GM12865 (cell line): ENCODE measurements at places on chromosomes 7 and 10.

DNA sequence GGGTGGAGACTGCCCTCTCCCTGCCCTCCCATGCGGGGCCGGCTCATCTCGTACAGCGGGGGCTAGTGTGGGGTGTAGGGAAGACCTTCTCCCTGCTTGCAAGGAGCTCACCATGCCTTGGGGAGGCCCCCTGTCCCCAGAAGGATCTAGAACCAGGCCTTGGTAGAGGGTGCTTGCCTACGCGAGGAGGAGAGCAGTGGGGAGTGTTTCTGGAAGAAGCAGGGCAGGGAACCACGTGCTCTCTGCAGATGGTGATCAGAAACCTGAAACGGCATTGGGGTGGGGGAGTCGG is 2.7 kb downstream of the MAFK start:
- DNase-seq = no peak

DNA sequence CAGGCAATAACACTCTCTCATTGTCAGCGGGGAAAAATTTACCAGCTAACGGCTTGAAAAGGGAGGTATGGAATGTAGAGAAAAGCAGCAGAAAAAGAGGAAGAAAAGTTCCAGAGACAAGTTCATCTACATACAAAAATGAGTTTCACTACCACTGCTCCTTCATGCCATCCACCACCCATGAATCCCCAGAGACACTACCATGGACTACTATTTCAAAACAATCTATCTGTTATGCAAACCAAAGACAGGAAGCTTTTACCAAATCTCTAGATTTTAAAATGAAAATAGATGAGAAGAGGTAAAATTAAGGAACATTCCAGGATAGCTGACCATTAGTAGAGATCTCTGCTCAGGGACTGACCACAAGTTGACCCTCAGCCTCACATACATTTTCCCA is 189.0 kb upstream of the GRM3 start:
- no peak for DNase-seq

GRCh38 chr10:5364890-5365338 is at the start of gene UCN3:
UCN3 (plus strand) TSS chr10:5364966; CDS start chr10:5373721, 8,755 bp downstream.
- DNase-seq = no peak

GRCh38 chr7:64541438-64542359 is 21.2 kb downstream of the ZNF680 start:
- DNase-seq = no peak

DNA sequence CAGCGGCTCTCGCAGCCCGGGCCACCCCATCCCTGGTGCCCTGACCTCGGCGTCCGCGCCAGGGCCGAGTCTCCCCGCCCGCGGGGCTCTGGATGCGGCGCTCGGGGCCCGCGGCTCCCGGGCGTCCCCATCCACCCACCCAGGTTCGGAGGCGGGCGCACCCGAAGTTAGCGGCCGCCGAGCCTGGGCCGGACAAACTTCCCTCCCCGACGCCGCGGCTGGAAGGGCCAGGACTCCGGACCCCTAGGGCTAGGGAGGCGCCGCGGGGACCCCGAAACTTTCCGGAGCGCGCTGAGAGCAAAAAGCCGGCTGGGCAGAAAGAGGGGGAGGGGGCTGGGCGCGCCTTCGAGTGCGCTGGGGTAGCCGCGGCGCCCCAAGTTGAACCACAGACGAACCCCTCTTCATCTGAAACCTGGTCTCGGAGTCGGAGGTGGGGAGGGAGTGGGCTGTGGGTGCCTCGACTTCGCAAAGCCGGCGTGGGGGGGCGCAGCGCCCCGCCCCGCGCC is 3.7 kb upstream of the ELFN1 start:
- no peak for DNase-seq

DNA sequence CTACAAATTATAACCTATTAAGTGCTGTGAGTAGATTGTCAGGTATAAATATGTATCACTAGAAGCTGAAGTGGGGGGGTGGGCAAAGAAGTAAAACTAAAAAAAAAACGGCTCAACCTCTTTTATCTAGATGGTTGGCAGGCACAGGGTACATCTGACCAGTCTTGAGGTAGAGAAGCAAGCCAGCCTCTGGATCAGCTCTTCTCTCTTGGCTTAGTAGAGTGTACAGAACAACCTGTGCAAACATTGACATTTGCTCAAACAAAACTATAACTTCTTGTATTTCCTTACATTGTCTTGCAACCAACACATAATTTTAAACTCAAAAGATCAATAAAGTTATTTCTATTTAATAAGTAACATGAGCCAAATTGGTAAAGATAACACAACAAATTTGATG is 25.6 kb downstream of the DNA2 start:
- DNase-seq = no peak

DNA sequence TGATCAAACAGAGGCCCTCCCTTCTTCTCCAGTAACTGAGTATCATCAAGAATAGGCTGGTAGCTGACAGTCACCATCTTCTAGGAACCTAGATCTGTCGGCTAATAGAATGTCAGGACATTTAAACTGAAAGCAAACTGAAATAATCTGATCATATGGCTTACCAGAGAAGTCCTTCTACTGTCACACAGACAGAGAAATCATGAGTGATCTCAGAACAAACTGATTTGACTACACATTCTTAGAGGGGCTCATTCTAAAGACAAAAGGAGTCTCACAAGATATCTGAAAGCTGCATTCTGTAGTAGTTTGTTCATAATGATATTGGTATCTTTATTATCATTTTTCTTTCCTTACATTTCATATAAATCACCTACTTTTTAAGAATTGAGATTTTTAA is 130.9 kb upstream of the ADCY1 start:
- peak; percentile 33 for DNase-seq

- no peak for DNase-seq
These were observed 9.1 kb upstream of the PRKAR2B start for GRCh38 chr7:107035446-107035845.

- no peak for DNase-seq
These were observed 14.7 kb downstream of the TMEM60 start for GRCh38 chr7:77783545-77783944.

DNA sequence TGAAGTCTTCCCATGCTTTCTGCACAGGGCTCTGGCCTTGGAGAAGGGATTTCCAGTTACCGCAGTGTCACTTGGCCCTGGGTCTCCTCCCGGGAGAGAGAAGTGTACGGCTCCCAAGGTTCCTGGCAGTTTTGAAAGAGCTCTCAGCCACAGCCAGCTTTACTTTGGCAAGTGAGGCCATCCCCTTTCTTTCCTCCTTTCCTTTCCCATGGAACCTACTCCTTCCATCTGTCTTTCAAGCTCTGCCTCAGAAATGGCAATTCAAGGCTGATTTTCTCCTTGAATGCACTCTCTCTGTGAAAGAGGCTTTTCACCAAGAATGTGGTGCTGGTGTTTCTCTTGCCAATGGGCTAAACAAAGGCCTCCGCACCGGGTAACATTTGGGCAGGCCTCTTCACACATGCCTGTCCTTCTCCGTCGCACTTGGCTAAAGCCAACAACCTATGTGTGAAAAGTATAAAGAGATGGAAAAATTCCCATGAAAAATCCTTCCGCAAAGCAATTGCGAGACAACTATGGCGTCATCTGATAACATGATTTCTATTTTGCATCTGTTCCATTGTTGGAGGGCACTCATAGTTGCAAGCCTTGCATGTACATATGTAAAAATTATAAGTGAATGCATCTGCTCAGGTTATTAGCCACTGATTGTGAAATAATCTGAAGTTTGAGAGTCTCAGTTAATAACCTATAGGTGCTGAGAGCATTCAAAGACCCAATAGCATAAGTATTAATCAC is 125.4 kb downstream of the PFKFB3 start:
- DNase-seq = no peak

DNA sequence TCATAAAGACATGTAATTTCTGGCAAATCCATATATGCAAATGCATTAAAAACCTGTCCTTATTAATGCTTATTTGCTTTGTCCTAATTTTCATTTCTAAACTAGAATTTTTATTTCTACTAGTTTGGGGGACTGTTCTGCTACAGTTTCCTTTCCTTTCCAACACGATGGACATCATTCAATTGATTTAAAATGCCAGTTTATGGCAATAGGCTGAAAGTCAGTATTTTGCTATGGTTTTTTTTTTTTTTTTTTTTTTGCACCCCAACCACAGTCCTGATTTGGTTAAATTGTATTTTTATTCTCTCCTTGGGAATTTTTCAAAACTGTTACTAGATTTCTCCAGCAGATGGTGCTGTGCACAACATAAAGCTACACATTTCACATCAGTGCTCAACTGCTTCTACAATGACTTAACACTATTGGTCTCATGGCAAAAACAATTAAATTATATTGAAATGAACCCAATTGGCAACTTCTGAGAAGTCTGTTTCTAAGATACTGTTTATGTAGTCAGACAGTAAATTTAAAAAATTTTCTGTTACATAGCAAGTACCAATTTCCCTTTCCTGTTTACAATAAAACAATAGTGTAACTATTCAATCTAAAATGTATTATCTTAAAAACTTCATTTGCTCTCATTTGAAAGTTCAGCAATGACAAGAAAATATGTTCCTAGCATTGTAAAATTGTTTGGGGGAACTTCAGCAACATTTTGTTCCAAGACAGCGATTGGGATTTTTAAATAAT is 193.8 kb upstream of the CCDC6 start:
- DNase-seq = peak; percentile 38

GRCh38 chr10:4561296-4561695 is 264.7 kb upstream of the AKR1E2 start:
- no peak for DNase-seq

DNA sequence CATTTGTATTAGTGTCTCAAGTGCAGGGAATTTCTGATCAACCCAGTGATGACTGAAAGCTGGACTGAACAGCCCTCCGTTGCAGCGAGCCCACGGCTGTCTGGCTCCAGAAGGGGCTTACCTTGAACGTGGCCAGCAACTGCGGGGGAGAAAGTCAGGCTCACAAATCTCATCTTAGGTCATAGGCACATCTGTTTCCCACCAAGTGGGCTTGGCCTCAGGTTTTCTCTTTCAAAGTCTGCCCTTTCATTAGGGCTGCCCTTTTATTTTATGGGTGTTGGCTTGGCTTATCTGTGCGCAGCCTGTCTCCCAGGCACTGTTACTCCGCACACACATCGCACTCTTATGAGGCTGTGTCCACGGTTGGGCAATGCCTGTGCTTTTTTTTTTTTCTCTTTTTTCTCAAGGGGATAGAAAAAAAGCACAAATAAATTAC is 178.0 kb downstream of the JCAD start:
- DNase-seq = no peak

DNA sequence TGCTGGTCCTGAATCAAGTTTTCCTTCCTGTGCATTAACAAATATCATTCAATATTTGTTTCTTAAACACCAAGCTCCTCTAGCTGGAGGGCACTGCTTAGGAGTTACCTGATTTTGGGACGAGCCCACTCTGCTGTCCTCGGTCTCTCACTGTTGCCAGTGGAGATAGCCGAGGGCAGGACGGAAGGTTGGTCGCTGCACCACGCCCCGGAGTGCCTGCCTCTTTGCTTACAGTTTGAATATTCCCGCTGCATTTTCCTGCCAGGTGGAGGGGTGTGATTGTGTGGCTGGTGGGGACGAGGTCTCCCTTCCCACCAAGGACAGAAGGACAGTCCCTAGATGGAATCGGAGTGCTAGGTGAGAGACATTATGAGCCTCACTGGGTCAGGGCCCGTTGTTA is 201.5 kb downstream of the DNAJB6 start:
- DNase-seq = no peak

DNA sequence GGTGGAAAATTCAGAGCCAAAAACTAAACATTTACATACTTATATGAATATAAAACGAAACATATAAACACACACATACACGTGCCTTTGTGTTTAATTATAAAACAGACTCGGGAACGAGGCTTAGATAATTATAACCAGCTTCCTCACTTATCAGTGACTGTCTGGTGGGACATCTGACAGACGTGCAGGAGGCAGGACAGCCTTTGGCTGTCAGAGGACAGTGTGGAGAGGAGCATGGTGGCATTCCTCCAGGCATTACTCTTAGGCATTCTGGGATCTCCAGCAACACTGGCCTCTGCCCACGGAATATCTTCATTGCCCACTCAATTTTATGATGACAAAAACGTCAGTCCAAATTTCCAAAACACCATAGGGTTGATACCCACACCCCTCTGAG is 262.2 kb upstream of the NFE2L3 start:
- DNase-seq = no peak

DNA sequence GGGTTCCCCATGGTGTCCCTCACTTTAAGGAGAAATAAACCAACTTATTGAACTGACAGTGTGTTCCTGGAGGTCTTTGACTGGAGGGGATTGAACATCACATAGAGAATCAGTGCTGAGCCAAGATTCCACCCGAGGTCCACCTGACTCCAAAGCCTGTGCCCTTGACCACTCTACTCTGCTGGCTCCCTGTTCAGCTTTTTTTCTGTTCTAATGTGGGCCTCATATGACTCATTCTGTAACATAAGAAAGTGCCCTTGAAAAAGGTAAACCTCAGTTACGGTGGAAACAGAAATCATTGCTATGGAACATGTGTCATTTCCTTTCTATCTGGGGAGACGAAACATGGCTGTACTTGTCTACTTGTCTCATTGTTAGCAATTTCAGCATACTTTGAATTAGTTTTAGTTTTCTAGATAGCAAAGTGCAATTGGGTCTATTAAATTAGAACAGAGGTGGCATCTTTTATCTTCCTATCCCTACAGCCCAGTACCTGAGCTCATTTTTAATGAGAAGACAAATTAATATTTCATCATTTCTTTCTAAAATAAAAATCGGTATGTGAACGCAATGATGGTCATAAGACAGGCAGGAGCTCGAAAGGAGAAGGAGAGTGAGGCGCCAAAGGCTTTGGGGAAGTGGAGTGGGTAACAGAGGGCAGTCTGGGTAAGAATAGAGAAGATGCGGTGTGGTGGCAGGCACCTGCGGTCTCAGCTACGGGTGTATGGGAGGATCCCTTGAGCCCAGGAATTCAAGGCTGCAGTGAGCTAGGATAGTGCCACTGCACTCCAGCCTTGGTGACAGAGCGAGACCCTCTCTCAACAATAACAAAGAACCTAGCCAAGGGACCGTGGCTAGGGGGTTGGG is 1.5 kb downstream of the GSDME start:
- peak; percentile 88 for DNase-seq

DNA sequence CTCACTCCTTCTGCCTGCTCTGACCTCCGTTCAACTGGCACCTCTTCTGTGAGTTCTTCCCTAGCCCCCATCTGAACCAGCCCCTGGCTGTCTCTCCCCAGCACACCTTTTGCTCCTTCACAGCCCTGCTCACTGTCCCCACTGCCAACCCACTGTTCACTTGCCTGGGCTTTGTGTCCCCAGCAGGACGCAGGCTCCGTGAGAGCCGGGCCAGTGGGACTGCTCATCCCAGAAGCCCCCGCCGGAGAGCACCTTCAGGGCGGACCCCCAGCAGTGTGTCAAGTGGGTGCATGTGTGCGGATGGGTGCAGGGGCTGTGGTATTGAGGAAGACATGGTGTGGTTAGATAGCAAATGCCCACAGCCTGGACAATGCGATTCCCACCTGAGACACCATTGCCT is 148.4 kb upstream of the RNF32 start:
- no peak for DNase-seq
